ENCODE measurements at places on chromosomes 2 and 18. TPM values are rescaled to one million over a fixed set of nuclear protein-coding genes. Genes with fewer than 3 reads are reported as not detected.
A peak's percentile ranks its signal among the peaks of the same experiment; 100 is the strongest.

The SCYGR4 gene
- not detected for total RNA-seq

The IL37 gene
- not detected for total RNA-seq

DNA sequence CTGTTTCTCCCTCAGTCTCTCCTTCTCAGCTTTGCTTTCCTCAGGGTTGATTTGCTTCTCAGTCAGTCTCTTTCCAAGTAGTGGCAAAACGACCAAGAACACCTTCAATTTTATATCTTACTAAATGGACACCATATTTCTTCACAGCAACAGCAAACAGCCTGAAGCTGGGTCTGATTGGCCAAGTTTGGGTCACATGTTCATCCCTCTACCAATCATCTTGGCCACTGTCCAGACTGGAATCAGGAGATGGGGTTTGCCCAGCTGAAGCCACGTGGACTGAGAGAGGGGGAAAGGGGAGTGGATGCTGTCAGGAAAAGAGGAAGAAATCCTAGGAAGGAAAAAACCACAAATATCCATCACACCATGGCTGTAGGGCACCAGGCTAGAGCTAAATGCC is 42.0 kb upstream of the ACMSD start:
- H3K4me1 ChIP-seq = no peaks in the 10 kb centered on the region
- no peak overlapping the region for H3K4me3 ChIP-seq
- no peak for DNase-seq
- H3K36me3 ChIP-seq = no peaks in the 10 kb centered on the region
- no peak overlapping the region for H3K27ac ChIP-seq

- DNase-seq = peak; percentile 73
- H3K27me3 ChIP-seq = no peaks in the 10 kb centered on the region
- peaks cover 69% of the 10 kb centered on the region for H3K4me1 ChIP-seq
- H3K36me3 ChIP-seq = peaks cover 21% of the 10 kb centered on the region
Measured at GRCh38 chr2:197307933-197308521, 2.6 kb downstream of the ANKRD44 start.

The DNAJC5G gene
- total RNA-seq = not detected

The CAPG gene
- 279 TPM for total RNA-seq

DNA sequence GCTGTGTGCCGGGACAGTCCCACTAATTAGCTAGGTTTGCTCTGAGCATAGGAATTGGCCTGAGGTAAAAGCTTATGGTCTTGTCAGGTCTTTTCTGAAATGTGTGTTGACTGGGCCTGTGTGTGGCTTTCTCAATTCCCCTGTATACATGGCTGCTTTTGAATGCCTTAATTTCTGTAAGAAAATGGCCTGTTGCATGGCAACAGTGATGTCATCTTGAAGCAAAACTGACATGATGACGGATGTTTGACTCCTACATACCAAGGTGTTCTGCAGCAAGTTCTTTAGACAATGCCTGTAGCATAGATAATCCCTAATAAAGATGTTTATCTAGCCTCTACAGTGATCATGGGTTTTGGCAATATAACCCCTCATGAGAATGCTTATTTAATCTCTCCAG is 198.5 kb downstream of the OTX1 start:
- DNase-seq = no peak
- H3K27ac ChIP-seq = no peak overlapping the region
- no peaks in the 10 kb centered on the region for H3K27me3 ChIP-seq
- H3K4me1 ChIP-seq = peaks cover 4% of the 10 kb centered on the region
- no peak overlapping the region for H3K4me3 ChIP-seq

- no peak overlapping the region for H3K27ac ChIP-seq
- no peaks in the 10 kb centered on the region for H3K36me3 ChIP-seq
- H3K4me3 ChIP-seq = no peak overlapping the region
- DNase-seq = peak; percentile 45
- no peaks in the 10 kb centered on the region for H3K4me1 ChIP-seq
Measured at GRCh38 chr18:47997338-47997780, 66.9 kb upstream of the SMAD2 start.

GRCh38 chr2:225573603-225574002 is 174.1 kb downstream of the NYAP2 start:
- no peaks in the 10 kb centered on the region for H3K36me3 ChIP-seq
- no peaks in the 10 kb centered on the region for H3K4me1 ChIP-seq
- no peak overlapping the region for H3K27ac ChIP-seq
- H3K4me3 ChIP-seq = no peak overlapping the region
- no peak for DNase-seq
- H3K27me3 ChIP-seq = peaks cover 9% of the 10 kb centered on the region

The SCN3A gene
- not detected for total RNA-seq

GRCh38 chr2:112706170-112706664 is 14.6 kb upstream of the NT5DC4 start:
- H3K27me3 ChIP-seq = peaks cover 50% of the 10 kb centered on the region
- peak; percentile 82 for DNase-seq
- peaks cover 37% of the 10 kb centered on the region for H3K4me1 ChIP-seq
- peak overlapping the region; percentile 69 for H3K4me3 ChIP-seq
- peaks cover 2% of the 10 kb centered on the region for H3K36me3 ChIP-seq

DNA sequence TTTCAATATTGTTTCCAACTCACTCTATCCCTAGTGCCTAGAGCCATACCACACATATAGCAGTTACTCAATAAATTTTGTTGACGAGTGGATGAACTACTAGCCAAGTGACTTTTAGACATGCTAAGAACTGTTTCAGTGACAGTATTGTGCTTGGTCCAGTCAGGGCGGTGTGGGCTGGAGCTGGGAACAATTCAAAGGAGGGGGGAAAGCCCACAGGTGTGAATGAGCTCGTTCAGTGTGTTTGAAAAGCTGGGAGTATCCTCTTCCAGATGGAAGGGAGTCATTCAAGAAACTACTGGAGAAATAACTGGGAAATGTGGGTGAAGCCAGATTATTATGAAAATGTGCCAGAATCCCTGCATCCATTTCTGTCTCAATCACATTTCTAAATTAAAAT is 1.7 kb upstream of the SERPINE2 start:
- peaks cover 53% of the 10 kb centered on the region for H3K27me3 ChIP-seq
- peaks cover 18% of the 10 kb centered on the region for H3K4me1 ChIP-seq
- peaks cover 2% of the 10 kb centered on the region for H3K36me3 ChIP-seq

The GALNT14 gene
- total RNA-seq = not detected

GRCh38 chr2:28991460-28991859 is 10.4 kb downstream of the TOGARAM2 start:
- no peaks in the 10 kb centered on the region for H3K27me3 ChIP-seq
- DNase-seq = no peak
- no peak overlapping the region for H3K27ac ChIP-seq
- no peaks in the 10 kb centered on the region for H3K36me3 ChIP-seq
- H3K4me3 ChIP-seq = no peak overlapping the region

The C2orf72 gene
- 0.47 TPM for total RNA-seq

GRCh38 chr2:9423100-9423921 is at the start of the genes CPSF3 and ITGB1BP1:
Gene CPSF3 (plus strand): TSS chr2:9423654. CDS start chr2:9423774, 120 bp downstream.
Gene ITGB1BP1 (minus strand): TSS chr2:9423528. CDS start chr2:9418697, 4,831 bp downstream.
- H3K36me3 ChIP-seq = peaks cover 11% of the 10 kb centered on the region
- H3K27ac ChIP-seq = peak within 1 kb of the TSS; percentile 92
- DNase-seq = peak; percentile 98

GRCh38 chr2:182359990-182360662 is 66.7 kb downstream of the PDE1A start:
- no peaks in the 10 kb centered on the region for H3K4me1 ChIP-seq
- DNase-seq = no peak
- no peak overlapping the region for H3K27ac ChIP-seq
- no peaks in the 10 kb centered on the region for H3K36me3 ChIP-seq
- no peak overlapping the region for H3K4me3 ChIP-seq

DNA sequence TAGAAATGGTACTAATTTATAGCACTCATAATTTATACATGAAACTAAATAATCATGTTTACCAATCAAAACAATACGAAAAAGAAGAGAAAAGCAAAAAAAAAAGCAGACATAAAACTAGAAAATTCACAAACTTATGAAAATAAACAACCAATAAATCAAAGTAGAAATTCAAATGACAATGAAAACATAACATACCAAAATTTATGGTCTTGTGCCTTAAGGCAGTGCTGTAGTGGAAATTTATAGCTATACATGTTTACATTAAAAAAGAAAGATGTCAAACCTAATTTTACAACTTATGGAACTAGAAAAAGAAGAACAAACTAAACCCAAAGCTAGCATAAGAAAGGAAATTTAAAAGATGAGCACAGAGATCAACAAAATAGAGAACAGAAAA is 16.1 kb upstream of the SPR start:
- H3K27me3 ChIP-seq = peaks cover 64% of the 10 kb centered on the region
- no peak overlapping the region for H3K4me3 ChIP-seq
- no peaks in the 10 kb centered on the region for H3K4me1 ChIP-seq
- H3K36me3 ChIP-seq = no peaks in the 10 kb centered on the region

- no peak overlapping the region for H3K4me3 ChIP-seq
- peaks cover 2% of the 10 kb centered on the region for H3K27me3 ChIP-seq
- DNase-seq = no peak
- H3K36me3 ChIP-seq = no peaks in the 10 kb centered on the region
- peaks cover 14% of the 10 kb centered on the region for H3K4me1 ChIP-seq
Measured at GRCh38 chr2:174791020-174791419, 26.7 kb upstream of the CHRNA1 start.

DNA sequence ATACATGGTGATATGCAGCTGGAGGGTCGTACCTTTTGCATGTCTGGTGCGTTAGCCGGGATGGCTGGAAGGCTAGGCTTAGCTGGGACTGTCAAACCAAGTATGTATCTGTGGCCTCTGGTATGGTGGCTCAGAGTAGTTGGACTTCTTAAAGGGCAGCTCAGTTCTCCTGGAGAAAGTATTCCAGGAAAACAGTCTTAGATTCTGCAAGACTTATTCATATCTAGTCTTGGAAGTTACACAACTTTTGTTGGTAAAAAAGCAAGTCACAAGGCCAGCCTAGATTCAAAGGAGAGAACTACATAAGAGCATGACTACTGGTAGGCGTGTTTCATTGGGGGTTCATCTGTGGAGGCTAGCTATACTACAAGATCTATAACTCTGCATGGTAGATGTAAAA is 45.5 kb downstream of the EML4 start:
- no peak for DNase-seq
- H3K27ac ChIP-seq = no peak overlapping the region
- H3K36me3 ChIP-seq = peaks cover 16% of the 10 kb centered on the region
- no peak overlapping the region for H3K4me3 ChIP-seq
- H3K27me3 ChIP-seq = no peaks in the 10 kb centered on the region

DNA sequence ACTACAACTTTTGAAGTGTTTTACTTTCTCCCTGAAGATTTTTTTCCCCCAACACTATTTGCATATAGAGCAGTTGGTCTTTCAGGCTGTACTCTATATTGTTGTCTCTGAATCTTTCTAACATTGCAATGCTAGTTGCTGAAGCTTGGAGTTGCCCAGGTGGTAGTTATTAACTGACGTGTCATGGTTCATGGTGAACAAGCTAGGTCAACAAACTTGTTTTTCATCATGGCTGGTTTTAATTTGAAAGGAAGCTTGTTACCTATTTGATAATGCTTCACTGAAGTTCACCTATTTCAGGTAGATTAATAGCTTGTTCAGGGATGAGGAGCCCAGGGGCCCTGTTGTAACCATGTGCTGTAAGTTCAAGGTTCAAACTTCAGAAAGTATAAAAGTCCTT is 158.8 kb upstream of the ZEB2 start:
- no peak overlapping the region for H3K4me3 ChIP-seq
- H3K4me1 ChIP-seq = no peaks in the 10 kb centered on the region
- no peak for DNase-seq
- H3K27ac ChIP-seq = no peak overlapping the region
- H3K27me3 ChIP-seq = no peaks in the 10 kb centered on the region

GRCh38 chr18:12278741-12279682 is 24.9 kb downstream of the CIDEA start:
- peaks cover 7% of the 10 kb centered on the region for H3K27me3 ChIP-seq
- no peaks in the 10 kb centered on the region for H3K4me1 ChIP-seq
- no peak overlapping the region for H3K4me3 ChIP-seq
- no peaks in the 10 kb centered on the region for H3K36me3 ChIP-seq
- no peak for DNase-seq

GRCh38 chr2:126634273-126634861 is 21.6 kb upstream of the GYPC start:
- H3K4me1 ChIP-seq = peaks cover 3% of the 10 kb centered on the region
- peak; percentile 57 for DNase-seq
- peaks cover 16% of the 10 kb centered on the region for H3K27me3 ChIP-seq
- H3K27ac ChIP-seq = no peak overlapping the region
- no peaks in the 10 kb centered on the region for H3K36me3 ChIP-seq
- H3K4me3 ChIP-seq = no peak overlapping the region

The CRIM1 gene
- 3.2 TPM for total RNA-seq

DNA sequence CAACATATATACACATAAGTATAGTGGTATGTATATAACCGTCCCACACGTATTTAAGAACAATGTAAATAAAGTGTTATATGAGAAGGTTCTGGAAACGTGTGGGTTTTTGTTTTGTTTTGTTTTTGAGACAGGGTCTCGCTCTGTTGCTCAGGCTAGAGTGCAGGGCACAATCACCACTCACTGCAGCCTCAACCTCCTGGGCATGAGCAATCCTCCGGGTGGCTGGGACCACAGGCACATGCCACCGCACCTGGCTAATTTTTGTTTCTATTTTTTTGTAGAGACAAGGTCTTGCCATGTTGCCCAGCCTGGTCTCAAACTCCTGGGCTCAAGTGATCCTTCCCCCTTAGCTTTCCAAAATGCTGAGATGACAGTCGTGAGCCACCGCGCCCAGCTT is 6.2 kb downstream of the ADAM17 start:
- no peak overlapping the region for H3K4me3 ChIP-seq
- peaks cover 8% of the 10 kb centered on the region for H3K36me3 ChIP-seq
- no peaks in the 10 kb centered on the region for H3K27me3 ChIP-seq

GRCh38 chr2:37870829-37871228 is 54.3 kb upstream of the RMDN2 start:
- peaks cover 9% of the 10 kb centered on the region for H3K4me1 ChIP-seq
- H3K4me3 ChIP-seq = no peak overlapping the region
- no peaks in the 10 kb centered on the region for H3K27me3 ChIP-seq
- H3K27ac ChIP-seq = no peak overlapping the region

GRCh38 chr2:163066085-163066484 is 227.5 kb upstream of the KCNH7 start:
- H3K27me3 ChIP-seq = no peaks in the 10 kb centered on the region
- H3K4me1 ChIP-seq = no peaks in the 10 kb centered on the region
- no peak for DNase-seq
- H3K4me3 ChIP-seq = no peak overlapping the region

DNA sequence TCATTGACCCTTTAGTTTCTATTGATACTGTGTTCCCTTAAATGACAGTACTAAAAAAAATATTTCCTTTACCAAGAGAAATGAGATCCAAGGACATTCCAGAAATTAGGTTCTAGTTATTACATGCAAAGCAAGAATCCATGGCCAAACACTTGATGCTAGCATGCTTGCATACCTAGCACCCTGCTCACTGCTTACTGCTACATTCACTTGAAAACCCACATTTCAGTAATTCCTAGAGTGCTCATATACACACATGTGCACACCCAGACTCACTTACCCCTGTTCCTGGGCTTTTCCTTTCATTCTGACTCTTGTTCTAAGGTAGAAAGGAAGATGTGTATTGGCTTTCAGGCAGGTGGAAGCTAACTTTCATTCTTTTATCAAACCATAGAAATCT is 395.9 kb downstream of the THSD7B start:
- H3K27ac ChIP-seq = no peak overlapping the region
- H3K27me3 ChIP-seq = no peaks in the 10 kb centered on the region
- DNase-seq = no peak
- H3K4me3 ChIP-seq = no peak overlapping the region
- H3K4me1 ChIP-seq = no peaks in the 10 kb centered on the region

The DPP10 gene
- total RNA-seq = not detected

- H3K4me3 ChIP-seq = no peak overlapping the region
- peaks cover 36% of the 10 kb centered on the region for H3K27me3 ChIP-seq
- H3K4me1 ChIP-seq = peaks cover 2% of the 10 kb centered on the region
- H3K27ac ChIP-seq = no peak overlapping the region
- H3K36me3 ChIP-seq = no peaks in the 10 kb centered on the region
- DNase-seq = no peak
Measured at GRCh38 chr18:79786304-79786703, 11.4 kb upstream of the KCNG2 start.

Data from activated naive CD8-positive, alpha-beta T cell treated with anti-CD3 and anti-CD28 coated beads, Interleukin-2, amount 10 ng/mL, durations not matched to agents 7 days and 5 days (primary cell).